ENCODE measurements at places on chromosomes 5 and 9.
A peak's percentile ranks its signal among the peaks of the same experiment; 100 is the strongest.

- DNase-seq = no peak
Observed at GRCh38 chr5:34022121-34022705, 14.4 kb upstream of the AMACR start.

DNA sequence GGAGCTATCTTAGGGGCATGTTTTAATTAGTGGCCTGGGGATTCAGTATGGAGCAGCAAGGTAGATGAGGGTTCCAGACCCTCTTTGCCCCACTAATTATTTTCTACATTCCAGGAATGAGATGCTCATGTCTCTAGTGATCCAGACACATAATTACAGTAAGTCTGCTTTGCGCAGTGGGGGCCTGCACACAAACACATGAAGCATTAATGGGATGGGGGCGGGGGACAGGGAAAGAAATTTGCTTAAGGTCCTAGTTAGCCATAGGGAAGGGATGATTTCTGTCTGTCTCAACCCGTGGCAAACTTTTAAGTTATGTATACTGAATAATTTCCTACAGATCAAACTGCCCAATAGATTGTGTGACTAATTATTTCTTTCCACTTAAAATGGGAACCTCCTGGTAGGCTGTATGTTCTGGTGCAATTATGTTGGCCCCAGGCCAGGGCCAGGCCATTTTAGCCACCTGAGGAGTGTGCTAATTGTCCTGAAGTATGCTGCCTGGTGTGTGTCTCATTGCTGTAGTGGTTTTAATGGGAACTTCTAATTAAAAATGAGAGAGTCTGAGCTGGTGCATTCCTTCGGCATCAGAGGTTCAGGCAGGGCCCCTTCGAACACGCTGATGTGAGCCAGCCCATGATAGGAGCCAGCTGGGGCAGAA, 134.4 kb downstream of the PTTG1 start:
- DNase-seq = peak; percentile 8

DNA sequence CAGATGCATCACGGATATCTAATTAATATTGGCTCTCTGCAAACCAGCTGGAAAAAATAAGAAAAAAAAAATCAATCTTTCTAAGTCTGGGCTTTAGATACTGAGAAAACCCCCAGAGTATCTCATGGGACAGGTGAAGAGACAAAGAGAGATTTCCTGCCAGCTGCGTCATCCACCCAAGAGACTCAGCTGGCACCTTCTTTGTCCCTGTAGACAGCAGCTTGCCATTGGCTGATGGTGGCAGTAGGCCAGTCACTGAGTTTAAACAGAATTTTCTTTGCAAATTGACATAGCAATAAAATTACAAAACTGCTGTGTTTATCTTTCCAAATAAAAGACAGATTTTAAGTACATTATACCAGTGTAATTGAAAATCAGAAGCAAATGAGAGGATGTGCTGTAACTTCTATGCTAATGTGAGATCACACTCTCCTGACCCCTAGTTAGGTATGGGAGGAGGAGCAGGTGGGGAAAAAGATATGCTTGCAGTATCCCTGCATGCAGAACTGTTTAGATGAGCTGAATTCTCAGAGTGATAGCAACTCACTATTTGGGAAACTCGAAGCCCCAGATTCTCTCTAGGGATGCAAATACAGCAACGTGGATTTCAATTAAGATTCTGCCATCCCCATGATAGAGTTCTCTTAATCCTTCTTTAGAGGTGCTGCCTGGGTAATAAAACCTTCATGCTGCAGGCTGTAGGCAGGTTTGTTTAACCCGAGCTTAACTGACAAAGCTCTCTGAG, 72.2 kb downstream of the NMUR2 start:
- DNase-seq = no peak

GRCh38 chr5:3276896-3277295, 318.7 kb upstream of the IRX1 start:
- DNase-seq = no peak

GRCh38 chr9:35882263-35882848, 12.2 kb upstream of the OR13J1 start:
- DNase-seq = no peak
